ENCODE measurements at places on chromosomes 2 and 18.

- no peak for ATAC-seq
Observed at GRCh38 chr2:191569025-191569424, 108.9 kb upstream of the NABP1 start.

DNA sequence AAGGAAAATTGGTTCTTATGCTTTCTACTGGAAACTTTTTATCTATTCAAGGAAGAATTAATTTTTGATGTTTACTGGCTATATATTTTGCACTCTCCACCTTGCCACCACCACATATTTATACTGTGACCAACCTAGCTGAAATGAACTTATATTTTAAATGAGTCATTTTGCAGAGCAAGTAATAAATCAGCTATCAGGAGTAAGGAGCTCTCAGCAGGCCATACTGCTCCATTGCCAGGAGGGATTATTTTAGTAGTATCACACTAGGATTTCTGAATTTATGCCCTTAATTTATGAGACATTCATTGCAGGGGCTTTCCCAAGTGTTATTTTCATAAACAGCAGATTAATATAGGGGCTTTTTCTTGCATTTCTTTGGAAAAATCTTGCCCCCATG is 125.8 kb upstream of the CYP1B1 start:
- no peak for ATAC-seq

DNA sequence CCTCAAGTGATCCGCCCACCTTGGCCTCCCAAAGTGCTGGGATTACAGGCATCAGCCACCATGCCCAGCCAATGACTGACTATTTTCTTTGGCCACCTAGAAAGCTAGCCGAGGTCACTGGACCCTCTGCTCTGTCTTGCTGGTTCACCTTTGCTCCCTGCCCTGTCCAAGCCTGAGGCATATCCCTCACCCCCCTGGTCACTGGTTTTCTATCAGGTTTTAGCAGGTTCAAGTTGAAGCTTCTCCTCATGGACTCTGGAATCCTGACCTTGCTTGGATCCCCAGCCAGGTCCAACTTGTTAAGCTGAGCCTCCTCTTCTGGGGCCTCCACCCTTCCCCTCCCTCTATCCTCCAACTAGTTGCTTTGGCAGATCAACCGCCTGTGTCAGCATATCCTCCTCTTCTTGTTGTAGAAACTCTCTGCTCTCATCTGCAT is 33.4 kb downstream of the PAX8 start:
- ATAC-seq, result no peak

DNA sequence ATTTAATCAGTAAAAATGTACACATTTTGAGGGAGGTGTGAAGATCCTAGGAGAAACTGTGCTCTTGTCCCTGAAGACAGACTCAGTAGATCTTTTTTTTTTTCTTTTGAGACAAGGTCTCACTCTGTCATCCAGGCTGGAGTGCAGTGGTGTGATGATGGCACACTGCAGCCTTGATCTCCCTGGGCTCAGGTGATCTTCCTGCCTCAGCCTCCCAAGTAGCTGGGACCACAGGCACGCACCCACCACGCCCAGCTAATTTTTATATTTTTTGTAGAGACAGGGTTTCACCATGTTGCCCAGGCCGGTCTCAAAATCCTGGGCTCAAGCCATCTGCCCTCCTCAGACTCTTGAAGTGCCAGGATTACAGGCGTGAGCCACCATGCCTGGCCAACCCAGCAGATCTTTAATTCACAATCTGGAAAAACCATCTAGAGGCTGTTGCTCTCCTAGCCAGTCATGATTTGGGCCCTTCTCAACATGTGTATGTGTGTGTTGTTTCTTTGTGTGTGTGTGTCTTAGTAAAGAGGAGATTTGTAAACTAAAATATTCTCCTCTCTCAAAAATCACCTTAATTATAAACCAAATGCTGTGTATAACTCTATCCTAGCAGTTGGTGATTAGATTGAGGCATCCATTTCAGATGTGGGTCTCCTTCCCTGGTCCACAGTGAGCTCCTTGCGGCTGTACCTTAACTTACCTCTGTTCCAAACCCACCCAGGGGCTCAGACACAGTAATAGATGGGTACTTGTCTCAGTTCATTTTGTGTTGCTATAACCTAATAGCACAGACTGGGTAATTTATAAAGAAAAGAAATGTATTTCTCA is 3.9 kb upstream of the MYCN start:
- no peak for ATAC-seq

DNA sequence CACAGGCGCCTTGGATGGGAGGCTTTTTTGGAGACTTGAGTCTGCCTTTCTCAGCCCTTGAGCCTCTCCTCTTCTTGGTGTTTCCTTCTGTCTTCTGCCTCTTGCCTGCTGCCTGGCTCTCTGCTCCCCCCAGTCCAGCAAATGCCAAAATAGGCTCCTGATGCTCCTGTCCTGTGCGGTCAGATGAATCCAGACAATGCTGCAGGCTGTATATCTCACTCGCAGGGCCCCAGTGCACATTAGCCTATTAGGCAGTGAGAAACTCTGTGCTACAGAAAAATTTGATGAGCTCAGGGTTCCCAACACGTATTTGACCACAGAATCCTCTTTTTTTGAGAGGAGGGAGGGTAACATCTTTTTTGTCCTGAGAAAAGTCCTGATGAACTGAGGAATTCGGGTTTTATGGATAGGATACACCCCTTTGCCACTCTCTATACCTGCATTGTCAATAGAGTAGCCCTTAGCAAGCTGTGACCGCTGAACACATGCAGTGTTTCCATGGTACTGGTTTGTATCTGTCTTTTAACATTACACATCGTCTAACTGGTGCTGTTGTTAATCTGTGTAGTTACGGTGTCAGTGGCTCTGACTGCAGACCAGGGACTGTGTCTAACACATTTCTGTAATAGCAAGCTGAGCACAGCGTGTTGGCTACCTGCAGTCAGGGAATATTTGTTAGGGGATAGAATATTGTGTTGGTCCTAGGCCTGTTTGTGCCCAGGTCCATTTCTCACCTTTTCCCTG is 50.8 kb downstream of the FAM228A start:
- no peak for ATAC-seq

GRCh38 chr2:218368150-218368528 is 11.5 kb downstream of the CATIP start:
- no peak for ATAC-seq

- ATAC-seq, result peak; percentile 28
Observed at GRCh38 chr2:222424276-222424728, at the start of gene SGPP2. SGPP2 (plus strand) TSS chr2:222424543; CDS start chr2:222424603, 60 bp downstream.

DNA sequence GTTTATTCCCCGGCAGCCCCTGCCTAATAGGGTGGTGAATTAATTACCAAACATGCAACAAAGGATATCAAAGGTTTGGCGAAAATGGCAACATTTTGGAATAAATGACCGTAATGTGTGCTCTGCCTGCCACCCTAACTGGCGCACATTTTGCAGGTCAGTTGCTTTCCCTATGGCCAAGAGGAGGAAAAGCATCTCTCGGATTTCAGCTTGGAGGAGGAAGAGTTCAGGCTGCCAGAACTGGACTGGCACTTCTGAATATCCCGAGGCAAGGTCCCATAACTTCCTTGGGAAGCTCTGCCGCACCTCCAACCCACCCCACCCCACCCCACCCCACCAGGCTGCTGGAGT is 37.1 kb downstream of the SLC25A52 start:
- ATAC-seq, result no peak

- ATAC-seq, result no peak
Observed at GRCh38 chr2:39736640-39737039, 42.4 kb downstream of the THUMPD2 start.

DNA sequence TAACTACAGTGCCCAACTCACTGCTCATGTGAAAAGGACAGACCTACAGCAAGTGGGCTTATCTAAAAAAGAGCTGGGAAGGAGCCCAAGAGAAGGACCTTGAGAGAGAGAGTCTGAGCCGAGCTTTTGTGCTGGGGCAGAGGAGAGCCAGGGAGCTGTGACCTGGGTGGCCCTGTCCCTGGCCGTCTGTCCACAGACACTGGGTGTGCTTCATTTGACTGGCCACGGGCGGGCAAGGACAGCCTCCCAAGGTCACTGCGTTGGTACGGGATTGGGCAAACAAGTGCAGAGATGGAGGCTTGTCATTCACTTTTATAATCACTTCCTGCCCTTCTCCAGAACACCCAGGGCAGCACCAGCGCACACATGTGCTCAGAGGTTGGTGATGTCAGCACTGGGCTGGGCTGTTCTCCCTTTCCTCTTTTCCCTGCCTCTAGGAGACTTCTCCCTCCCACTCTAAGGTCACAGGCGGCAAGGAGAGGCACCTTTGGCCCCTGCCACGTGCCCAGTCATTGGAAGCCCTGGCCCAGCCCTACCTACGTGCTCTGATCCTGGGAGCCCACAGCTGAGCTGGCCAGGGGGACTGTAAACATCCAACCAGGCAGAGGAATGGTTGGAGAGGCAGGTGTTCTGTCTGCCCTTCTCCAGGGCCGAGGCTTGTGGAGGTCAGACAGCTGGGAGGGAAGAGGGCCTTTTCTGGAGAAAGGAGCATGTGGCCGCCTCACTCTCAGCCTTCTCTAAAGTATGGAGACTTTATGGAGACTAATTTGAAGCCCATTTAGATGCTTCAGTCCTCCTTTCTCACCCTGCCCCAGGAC is 6.4 kb upstream of the PSD4 start:
- ATAC-seq, result peak; percentile 81

DNA sequence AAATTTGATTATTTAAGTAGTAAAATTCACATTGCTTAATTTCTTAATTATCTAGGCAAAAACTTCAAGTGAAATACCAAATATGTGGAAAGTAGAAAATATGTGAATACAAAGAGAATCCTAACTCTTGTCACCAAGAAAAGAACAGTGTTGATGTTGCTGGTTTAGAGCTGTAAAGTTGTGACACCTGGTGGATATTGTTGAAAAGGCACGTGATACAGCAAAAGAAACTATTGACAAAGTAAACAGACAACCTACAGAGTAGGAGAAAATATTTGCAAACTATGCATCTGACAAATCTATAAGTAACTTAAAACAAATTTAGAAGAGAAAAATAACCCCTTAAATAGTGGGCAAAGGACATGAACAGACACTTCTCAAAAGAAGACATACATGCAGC is 25.6 kb upstream of the ZC3H15 start:
- no peak for ATAC-seq

GRCh38 chr2:165469417-165469816 is at the start of gene CSRNP3:
CSRNP3 (plus strand) TSS chr2:165469698; CDS start chr2:165595066, 125,368 bp downstream.
- ATAC-seq, result no peak

DNA sequence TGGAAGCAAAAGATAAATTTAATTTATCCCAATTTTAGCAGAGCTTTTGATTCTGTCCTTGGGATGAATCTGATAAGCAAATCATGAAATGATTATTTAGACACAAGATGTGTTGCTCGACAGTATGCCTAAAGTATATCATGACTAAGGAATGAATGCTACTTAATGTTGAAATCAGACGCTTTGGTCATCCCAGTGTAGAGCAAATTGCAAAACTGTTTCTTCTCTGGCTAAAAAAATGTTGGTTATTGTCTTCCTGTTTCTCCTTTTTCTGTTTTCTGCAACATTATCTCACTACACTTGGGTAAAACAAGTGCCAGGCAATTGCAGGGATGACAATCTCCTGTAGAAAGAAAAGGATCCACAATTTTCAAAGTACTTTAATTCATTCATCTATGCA is 66.4 kb downstream of the BABAM2 start:
- no peak for ATAC-seq

GRCh38 chr2:6914828-6915227 is 2.4 kb upstream of the RNF144A start:
- ATAC-seq, result no peak

- ATAC-seq, result no peak
Observed at GRCh38 chr2:26729311-26729710, 34.8 kb upstream of the SLC35F6 start.

DNA sequence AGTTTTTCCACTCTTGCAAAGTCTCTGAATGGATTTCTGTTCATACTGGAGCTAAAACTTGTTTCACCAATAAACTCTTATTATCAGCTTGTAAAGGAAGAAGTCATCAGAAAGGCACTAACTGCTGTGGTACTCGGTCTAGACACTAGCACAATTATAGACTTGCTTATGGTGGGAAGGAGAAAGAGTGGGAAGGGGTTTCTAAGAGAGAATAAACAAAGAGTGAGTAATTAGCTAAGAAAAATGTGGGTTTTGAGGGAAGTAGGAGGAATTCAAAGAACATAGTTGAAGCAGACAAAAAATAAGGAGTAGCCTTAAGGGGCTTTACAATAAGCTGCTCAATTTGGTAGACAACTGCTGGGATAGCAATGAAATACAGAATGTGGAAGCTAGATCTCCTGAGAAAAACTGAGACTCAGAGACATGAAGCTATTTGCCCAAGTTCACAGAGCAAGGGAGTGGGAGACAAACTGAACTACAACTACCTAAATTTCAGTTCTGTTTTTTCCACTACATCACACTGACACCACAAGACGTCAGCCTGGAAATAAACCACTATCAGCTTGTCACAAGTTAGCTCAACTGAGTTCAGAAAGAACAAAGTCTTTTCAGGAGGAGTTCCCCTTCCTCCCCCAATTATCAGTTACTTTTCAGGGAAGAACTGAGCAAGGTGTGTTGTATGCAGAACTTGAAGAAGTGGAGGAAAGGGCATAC is 59.7 kb downstream of the MAP4K3 start:
- no peak for ATAC-seq

GRCh38 chr2:10022966-10023662 is 20.2 kb upstream of the KLF11 start:
- no peak for ATAC-seq

GRCh38 chr2:204591225-204591624 is 46.0 kb downstream of the PARD3B start:
- ATAC-seq, result no peak

DNA sequence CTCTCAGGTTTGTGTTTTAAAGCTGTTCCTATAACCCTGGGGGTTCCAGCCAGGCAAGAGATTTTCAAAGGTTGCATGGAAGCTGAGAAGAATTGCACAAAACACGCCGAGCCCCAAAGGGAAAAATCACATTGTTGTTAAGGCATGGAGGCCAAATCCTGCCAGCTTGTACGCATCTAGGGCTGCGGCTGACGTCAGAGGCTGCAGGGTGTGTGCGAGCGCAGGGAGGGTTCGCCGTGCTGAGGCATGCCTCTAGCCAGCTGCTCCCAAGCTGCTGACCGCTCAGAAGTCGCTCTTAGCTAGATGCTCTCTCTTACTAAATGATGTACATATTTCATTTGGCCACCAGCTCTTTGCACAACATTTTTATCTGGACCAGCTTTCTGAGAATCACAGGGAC is 191.8 kb downstream of the LPIN1 start:
- no peak for ATAC-seq

- no peak for ATAC-seq
Observed at GRCh38 chr2:152627351-152627957, 89.8 kb downstream of the PRPF40A start.
